GDM1 (cell line): ENCODE measurements at places on chromosomes 5 and 9.

- DNase-seq, result no peak
Observed at GRCh38 chr9:71816916-71817451, 48.7 kb upstream of the CEMIP2 start.

DNA sequence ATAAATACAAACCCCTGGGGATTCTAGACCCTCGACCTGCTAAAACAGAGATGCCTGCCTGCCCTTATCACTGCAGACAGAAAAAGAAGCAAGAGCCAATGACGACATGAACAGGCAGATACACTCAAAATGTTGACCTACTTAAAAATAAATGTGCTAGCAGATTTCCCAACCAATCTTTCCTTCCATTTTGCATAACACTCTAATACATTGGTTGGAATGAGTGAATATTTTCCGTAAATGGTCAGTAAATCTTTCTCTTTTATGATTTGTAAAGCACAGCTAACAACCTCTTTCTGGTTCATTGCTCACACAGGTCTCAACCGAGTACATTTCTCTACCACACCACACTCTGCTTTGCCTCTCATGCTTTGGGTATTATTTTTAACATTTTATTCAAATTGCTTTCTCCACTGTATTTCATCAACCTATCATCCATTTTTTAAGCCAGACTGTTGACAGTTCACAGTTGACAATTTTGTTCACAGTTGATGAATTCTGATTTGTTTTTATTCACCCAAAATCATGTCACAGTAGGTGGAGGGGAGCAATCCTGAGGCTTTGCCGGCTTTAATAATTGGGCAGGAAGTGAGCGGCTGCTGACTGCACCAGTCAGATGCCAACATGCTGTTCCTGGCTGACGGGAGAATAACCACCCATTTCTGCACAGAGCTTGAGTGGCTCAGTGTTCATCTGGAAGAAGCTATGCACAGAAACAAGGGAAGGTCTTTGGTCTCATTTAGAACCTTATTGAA is 426.6 kb downstream of the SPOCK1 start:
- no peak for DNase-seq

DNA sequence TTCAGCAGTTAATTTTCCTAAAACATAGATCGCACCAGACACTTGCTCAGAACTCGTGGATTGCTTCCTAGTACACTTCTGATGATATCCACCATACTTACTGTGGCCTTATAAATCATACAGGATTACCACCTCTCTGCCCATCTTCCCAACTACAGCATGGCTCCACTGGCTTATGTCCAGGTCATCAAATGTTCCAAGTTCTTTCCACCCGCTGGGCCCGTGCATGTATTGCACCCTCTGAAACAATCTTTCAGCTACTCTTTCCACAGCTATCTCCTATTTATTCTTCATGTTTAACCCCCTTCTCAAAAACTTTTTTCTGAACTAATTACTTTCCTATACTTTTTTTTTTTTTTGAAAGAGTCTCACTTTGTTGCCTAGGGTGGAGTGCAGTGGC is 18.5 kb downstream of the FBXW2 start:
- no peak for DNase-seq

DNA sequence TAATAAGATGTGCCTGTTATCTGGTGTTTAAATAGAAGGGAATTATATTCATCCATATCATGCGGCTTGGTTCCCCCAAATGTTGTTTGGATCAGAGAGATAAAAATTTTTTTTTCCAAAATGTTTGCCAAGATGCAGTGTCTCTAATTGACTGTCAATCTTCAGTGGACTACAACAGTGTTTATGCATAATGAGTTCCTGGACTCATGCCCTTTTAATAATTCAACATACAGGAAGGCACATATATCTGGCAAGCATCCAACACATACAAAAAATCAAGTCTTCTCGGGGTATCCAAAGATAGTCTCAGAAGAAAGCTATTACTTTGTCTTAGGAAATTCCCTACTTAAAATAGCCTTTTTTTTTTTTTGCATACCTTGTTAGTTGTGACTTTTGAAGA is 1534.7 kb downstream of the EFNA5 start:
- no peak for DNase-seq

- DNase-seq, result no peak
Observed at GRCh38 chr5:133828722-133829121, 139.7 kb downstream of the C5orf15 start.

GRCh38 chr5:99460701-99461100 is 531.9 kb upstream of the CHD1 start:
- DNase-seq, result no peak
